Karpas-422 (cell line): ENCODE measurements at places on chromosomes 3 and 15. TPM values are rescaled to one million over a fixed set of nuclear protein-coding genes. Genes with fewer than 3 reads are reported as not detected.

TNFSF10 gene
- total RNA-seq: not detected in 2 replicates

IQCF5 gene
- total RNA-seq: not detected in 2 replicates

ITPKA gene
- total RNA-seq: not detected in 2 replicates

GOLGA6A gene
- not detected in 2 replicates for total RNA-seq

CCDC191 gene
- total RNA-seq: 2.8 and 9.4 TPM in 2 replicates

RHOV gene
- 0.69 TPM in 1 of 2 replicates, not detected in the other for total RNA-seq

GATM gene
- 13.7 and 29.0 TPM in 2 replicates for total RNA-seq

VEPH1 gene
- total RNA-seq: not detected in 2 replicates

PLCL2 gene
- 2.5 and 3.8 TPM in 2 replicates for total RNA-seq

TMEM40 gene
- 0.18 and 0.26 TPM in 2 replicates for total RNA-seq

DNAH12 gene
- total RNA-seq: 0.43 TPM in 1 of 2 replicates, not detected in the other

NR1I2 gene
- total RNA-seq: 2.7 and 3.8 TPM in 2 replicates

CHRD gene
- total RNA-seq: 17.7 and 52.9 TPM in 2 replicates

SLC28A2 gene
- not detected in 2 replicates for total RNA-seq

ATG3 gene
- 102 and 127 TPM in 2 replicates for total RNA-seq

LRRC2 gene
- not detected in 2 replicates for total RNA-seq

DHX30 gene
- total RNA-seq: 58.6 and 106 TPM in 2 replicates
